ENCODE measurements at places on chromosomes 5 and 9.

DNA sequence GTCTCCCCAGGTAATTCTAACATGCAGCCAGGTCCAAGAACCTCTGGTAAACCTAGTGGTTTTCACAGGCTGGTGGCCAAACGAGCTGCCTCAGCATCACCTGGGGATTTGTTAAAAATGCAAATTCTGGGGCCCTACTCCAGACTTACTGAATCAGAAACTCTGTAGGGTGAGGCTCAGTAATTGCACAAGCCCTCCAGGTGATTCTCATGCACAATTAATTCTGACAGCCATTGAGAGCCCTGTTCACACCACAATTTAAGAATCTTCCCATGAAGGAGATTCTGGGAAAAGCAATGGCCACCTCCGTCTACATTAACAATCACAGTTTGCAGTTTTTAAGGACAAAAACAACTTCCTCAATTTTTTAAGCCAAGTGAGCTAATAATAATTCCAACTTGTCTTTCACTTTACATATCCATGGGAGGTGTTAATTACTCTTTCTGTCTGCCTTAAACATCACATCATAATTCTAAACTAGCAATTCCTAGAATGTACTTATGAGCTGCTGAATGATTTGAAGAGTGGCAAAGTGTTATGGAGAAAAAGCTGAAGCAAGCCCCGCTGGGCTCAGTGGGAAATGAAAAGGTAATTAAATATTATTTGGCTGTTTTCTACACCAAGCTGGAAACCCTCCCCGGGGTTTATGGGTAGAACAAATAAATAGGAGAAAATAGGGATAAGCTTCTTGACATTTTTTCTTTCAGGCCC, 70.0 kb downstream of the GLDC start:
- no peak for DNase-seq

DNA sequence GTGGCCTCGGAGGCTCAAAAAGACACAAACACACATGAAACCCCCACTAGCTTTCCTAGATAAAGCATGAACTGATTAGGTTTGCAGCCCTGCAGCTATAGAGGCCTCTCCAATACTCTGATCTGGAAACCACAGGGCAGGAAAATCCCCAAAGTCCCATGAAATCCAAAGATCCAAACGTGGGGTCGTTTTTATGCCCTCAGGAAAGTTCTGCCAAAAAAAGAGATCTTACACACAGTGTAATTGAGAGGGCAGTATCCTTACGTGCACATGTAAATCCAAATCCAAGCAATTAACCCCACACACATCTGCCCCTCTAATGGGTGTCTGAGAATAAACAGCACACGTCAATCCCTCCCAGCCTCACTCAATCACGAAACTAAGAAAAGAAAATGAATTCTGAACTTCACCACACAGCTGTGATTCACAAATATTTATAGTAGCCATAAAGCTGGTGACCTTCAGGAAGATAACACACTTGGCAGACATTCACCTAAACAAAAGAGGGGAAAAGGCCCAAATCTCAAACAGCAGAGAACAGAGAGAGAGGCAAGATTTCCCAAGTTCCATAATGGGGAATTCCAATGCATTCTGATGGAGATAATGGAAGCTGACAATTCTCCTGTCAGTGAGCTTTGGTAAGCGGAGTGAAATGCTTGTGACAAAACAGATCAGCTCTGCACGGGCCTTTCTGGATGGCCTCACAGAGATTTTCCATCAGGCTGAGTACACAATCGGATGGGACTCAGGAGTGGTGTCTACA, 114.2 kb downstream of the SEMA5A start:
- no peak for DNase-seq

DNA sequence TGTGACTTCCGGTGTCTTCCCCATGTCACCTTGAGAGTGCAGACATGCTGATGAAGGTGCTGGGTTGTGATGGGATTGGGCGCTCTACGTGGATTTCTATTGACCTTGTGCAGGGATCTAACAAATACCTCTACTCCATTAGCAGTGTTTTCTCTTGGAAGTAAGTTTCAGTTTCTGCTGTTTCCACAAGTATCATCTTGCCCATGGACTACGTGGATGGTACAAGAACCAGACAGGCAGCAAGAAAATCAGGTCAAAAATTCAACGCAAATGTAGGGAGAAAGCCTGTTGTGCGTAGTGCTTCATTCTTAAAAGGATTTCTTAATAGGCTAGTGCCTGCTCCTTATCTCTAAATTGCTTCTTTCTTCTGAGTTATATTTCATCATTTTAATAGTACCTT, 60.8 kb downstream of the AOPEP start:
- DNase-seq = no peak

GRCh38 chr9:137406876-137407589, 15.9 kb downstream of the EXD3 start:
- peak; percentile 34 for DNase-seq

DNA sequence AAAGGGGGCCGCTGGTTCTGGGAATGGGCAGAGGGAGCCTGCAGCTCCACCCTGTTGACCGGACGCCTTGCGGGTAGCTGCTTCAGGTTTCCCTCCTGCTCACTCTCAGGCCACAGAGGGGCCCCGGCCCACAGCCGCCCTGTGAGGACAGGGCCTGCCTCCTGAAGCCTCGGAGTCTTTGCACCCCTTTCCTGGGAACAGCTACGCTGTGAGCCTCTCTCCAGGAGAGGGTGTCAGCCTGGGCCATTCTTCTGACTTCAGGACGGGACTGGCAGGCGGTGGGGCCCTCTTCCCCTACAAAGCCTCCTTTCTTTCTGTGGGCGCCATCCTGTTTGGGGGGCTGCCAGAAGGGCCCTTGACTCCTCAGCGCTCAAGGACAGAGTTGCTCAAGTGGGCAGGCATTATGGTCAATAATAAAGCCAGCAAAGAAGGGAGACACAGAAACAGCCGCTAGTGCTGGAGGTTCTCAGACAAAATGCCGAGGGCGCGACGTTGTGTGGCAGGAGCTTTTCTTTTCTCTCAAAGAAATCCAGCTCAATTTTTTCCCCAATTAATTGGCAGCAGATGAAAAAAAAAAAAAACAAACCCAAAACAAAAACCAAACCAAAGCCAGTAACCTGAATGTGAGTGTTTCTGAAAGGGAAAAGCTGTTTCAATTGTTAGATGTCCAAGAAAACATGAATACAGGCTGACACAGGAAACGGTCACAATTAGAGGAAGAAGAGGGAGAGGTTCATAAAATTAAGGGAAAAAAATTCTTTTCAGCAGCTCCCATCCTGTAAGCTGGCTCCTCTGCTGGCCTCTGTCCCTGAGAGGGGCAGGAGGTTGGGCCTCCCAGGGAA, 12.8 kb upstream of the SLC25A51 start:
- no peak for DNase-seq

DNA sequence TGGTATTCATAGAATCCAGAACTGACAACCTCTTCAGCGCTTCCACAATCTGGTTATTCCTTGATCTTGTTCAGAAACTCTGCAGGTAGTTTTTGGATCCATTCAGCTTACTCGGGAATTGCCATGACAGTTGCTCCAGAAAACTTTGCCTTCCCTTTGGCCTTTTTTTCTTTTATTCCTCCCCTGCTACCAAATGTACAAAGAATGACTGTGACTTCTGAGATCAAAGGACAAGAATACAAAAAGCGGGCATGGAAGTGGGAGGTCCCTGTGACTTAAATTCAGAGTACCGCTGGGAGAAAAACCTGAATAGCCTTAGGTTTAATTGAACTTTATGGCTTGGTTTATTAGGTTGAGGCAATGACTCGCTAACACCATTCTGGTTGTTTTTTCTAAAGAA, 59.5 kb downstream of the ADGRV1 start:
- no peak for DNase-seq

- DNase-seq = no peak
Observed at GRCh38 chr9:123276551-123276950, 8.2 kb upstream of the STRBP start.

- no peak for DNase-seq
Observed at GRCh38 chr9:92402360-92402759, 2.0 kb downstream of the OGN start.

DNA sequence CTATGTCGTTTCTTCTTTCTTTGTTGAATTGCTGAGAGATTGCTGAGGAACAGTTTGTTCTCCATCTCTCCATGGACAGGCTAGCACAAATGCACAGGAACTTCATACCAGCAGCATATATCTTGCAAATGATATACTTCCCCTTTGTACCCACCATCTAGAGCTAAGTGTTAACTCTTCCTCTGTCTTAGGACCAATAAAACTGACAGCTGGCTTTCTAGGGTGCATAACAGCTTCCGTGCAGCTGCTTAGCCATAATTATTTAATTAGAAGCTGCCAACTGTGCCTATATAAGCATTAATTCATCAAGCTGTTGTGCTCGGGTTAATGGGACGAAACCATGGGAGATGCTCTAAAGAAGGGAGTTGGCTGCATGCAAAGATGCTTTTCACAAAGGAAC, 38.7 kb downstream of the KCTD16 start:
- DNase-seq = peak; percentile 88

- DNase-seq = peak; percentile 41
Observed at GRCh38 chr9:28781481-28781880, 1208.2 kb upstream of the C9orf72 start.

- DNase-seq = no peak
Observed at GRCh38 chr5:176788091-176788490, 22.3 kb upstream of the UNC5A start.

- no peak for DNase-seq
Observed at GRCh38 chr9:116697887-116698286, 10.8 kb downstream of the TRIM32 start.

DNA sequence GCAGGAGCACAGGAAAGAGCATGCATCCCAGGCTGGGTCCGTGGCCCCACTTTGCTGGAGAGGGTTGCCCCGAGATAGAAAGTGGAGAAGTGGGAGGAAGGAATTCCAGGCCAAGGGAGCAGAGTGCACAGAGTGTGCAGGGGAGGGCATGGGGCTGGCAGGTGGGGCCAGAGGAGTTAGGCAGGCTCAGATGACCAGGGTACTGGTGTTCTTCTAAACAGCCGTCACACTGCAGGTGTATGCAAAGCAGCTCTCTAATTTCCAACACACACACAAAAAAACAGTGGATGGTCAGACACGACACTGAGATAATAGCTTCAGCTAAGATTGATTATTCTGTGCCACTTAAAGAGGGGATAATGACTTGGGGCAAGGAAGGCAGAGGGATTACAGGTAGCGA, 212.2 kb downstream of the MTRR start:
- DNase-seq = peak; percentile 90

DNA sequence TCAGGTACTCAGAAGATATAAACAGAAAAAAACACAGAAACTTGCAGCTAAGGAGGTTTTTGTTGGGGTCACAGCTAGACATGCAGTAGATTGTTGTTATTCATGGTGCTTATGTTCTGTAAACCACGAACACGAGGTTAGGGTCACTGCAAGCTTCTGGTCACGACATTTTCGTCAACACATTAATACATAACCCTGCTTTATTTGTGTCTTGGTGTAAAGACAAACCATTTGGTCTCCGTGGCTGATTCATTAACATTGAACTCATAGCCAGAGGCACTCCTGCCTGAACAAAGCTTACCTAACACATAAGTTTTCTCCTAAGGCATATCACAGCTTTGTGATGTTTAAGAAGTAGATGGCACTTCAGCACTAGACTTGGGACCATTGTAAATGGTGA, 16.9 kb downstream of the TEK start:
- no peak for DNase-seq

DNA sequence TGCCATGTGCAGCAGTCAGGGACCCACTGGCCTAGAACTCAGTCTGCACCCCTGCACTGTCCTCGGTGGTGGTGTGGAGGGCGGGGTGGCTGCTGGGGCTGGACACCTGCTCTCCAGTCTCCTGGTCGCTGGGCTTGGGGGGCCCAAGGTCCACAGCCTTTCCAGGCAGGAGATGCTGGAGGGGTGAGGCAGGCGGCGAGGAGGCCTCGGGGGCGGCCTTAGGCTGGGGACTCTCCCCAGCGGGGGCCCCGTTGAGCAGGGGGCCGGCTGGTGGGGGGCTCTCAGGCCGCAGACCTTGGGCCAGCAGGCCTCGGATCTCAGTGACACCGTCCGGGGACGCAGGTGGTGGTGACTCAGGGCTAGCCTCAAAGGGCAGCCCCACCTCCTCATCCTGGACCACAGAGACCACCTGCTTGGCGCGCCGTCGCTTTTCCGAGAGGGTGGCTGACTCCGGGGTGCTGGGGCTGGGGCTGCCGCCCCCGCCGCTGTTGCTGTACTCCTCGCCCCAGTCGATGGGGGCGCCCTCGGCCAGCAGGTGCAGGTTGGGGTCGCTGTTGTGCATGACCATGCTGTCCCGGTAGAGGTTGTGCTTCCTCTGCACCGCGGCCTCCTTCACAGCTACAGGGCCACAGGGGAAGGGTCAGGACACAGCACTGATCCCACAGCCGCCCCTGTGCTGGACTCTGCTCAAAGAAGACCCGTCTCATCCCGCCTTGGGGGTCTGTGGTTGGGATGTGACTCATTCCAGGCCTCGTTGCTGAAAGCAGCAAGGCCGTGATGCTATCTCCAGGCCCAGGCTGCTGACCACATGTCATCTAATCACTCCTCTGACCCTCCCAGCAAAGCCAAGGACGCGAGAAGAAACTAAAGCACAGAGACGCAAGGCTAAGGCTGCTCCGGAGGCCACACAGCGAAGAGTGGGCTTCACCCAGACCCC, 55.8 kb downstream of the LRSAM1 start:
- DNase-seq = no peak

- DNase-seq = no peak
Observed at GRCh38 chr9:106587042-106587441, 275.9 kb upstream of the ZNF462 start.

DNA sequence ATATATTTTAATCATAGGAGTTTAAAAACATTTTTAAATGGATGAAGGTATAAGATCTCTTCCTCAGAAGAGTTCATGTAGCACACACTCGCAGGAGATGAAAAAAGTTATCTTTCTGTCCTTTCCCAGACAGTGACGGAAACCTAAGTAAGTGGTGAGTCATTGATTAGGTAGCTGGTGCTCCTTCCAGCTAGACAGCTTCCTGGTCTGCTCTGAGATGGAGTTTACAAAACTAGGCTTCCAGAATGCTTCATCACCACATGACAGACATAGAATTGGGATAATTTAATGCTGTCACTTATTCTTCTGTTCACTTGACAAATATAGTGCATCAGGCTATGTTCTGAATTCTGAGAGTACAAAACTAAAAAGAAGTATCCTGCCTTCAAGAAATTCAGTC, 2393.0 kb upstream of the C9orf72 start:
- no peak for DNase-seq

GRCh38 chr5:122112733-122113558, 16.4 kb upstream of the ZNF474 start:
- DNase-seq = no peak

- peak; percentile 48 for DNase-seq
Observed at GRCh38 chr5:141742866-141743851, 61.1 kb upstream of the ARAP3 start.

GRCh38 chr5:105544300-105544699, 1981.7 kb upstream of the NUDT12 start:
- no peak for DNase-seq

- peak; percentile 24 for DNase-seq
Observed at GRCh38 chr5:141513627-141514329, 24.9 kb downstream of the PCDHGC5 start.
